ENCODE measurements at places on chromosomes 3 and 15.

DNA sequence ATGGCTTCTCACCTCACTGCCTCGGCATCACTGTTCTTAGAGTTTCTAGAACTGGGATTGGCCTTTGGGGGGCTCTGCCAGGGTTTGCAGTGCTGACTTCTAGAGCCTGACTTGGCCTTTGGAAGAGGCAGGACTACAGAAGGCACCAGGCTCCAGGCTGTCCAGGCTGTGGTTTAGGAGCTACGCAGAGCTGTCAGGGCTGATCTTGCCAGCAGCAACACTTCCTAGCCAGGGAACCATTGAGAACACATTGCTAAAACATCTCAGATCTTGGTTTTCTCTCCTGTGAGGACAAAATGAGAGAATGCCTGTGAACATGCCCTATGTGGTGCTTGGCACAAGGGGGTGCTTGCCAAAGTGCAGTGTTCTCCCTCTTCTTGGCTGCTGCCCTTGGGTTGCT, 34.6 kb upstream of the APEH start:
- DNase-seq, result no peak

DNA sequence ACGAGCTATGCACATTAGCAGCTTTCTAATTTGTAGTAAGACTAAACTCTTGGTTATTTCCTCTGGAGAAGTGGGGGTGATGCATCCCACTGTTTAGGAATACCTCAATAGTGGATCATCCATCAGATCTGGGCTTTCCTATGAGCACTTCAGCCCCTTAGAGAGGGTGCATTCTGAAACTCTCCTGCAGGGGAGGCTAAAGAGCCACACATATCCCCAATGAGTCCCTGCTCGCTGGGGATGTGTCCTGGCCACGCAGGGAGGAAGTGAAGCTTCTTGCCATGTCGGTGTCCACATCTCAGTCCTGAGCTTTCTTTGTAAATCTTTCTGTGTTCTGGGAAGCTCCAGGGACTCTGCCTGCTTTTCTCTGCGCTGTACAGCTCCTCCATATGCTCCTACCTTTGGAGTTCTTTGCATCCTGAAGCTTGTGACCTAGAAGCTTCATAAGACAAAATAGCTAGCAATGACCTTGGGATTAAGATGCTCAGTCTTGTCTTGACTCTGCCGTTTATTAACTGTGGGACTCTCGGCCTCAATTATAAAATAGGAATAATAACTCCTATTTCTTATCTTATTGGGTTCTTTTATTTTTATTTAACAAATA, 28.3 kb upstream of the MASP1 start:
- no peak for DNase-seq

- no peak for DNase-seq
These were observed 20.0 kb downstream of the MEIS2 start for GRCh38 chr15:37080261-37080921.

DNA sequence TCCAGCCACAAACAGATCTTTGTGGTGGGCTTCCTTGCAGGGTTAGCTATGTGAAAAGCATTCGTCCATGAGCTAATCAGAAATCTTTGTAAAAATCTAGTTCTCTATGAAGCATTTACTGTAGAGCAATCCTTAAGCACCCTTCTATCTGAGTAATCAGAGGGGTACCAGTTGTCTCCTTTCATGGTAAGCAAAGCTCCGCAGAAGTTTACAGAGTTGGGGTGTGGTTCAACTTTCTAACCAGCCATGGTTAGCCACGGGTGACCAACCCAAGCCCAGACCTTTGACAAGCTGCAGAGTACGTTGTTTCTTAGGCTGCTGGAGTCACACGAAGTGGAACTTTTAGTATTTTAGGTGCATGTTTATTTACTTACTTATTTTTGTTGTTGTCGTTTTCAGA, 77.4 kb downstream of the FLNB start:
- DNase-seq, result no peak

DNA sequence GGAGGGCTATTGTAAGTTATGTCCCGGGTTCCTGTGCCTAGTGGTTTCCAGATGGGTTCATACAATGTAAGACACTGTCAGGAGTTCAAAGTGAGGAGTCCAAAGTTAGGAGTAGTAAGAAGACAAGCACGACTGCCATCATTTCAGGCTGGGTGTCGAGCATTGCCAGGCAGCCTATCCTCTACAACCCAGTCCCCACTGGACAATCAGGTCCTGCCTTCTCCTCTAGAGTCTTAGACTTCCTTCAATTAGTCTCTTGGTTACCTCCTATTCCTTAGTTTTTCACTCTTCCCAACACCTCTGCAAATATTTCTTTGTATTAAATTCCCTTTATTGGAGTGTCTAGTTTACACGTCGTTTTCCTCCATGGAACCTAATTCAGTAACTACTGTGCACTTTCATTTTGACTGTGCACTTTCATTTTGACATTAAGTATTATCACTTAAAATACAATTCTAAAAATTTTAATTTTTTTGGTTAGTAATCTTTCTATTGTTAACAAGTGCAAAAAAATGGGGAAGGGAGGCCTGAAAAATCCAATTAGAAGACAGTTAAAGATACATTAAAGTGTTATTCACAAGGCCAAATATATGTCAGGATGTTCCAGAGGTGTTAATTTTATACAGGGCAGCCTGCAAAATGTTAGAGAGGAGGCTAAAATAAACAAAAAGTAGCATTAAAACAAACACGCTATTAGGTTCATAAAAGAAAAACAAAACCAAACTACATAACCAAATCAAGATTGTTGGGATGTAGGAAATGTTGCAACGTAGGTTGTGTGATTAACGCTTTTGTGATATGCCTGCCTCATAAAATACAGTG, 155.3 kb downstream of the TBL1XR1 start:
- DNase-seq, result no peak

GRCh38 chr3:37228749-37229148, 54.4 kb upstream of the LRRFIP2 start:
- no peak for DNase-seq

DNA sequence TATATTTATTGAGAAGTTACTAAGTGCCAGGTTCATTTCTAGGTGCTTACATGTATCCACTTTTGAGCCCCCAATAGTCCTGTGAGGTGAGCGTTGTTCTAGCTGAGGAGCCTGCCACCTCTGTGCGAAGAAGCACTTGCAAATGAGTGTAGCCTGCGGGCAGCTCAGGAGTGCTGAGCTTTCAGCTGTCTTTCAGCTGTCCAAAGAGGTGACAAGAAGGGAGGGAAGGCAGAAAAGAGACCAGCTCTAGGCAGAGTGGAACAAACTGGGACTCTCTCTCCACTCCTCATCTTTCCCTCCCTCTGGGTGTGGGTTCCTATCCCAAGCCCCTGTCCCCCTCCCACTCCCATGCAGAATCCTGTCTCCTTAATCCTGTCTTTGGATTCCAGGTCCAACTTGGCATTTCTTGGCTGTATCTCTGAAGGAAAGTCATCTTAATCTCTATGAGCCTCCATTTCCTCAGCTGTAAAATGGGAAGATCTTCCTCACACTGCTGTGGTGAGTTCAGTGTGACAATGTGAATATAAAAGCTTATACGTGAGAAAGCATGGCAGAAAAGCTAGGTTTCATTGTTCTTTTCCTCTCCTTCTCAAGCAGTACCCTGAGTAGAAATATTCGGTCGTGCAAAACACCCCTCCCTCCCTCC, 6.7 kb upstream of the SRP14 start:
- no peak for DNase-seq

DNA sequence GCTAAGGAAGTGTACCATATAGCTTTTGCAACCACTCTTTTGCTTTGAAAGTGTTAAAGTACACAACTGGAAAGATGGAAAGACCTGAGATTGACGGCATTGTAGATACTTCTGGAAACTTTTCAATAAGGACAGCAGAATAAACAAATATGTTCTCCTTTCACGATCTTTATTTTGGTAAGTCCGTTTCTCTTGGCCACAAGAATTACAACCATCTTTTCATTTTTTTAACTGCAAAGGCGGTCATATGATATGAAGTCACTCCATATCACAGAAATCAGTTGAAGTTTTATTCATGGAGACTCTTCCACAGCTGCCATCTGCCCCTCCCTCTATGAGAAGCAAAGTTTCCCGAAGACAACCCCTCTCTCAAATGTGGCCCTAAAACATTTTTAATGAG, 303.4 kb upstream of the ICE2 start:
- DNase-seq, result no peak

GRCh38 chr3:142560118-142560517, 18.4 kb downstream of the ATR start:
- no peak for DNase-seq

DNA sequence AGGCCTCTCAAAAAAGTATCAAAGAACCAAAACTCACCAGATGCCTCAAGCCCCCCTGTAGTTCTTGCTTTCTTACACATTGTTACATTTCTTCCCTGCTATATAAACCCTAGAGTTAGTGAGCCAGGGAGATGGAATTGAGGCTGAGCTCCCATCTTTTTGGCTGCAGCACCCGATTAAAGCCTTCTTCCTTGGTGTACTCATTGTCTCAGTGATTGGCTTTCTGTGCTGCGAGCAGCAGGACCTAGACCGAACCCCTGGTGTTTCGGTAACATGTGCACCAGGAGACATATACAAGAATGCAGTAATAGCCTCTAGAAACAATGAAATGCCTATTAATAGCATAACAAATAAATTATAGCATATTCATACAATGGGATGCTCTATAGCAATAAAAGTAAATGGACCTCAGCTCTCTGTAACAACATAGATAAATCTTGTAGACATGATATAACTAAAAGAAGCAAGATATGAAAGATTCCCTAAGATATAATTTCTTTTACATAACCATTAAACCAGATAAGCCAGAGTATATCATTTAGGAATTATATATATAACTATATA, 174.0 kb downstream of the NEK11 start:
- no peak for DNase-seq

DNA sequence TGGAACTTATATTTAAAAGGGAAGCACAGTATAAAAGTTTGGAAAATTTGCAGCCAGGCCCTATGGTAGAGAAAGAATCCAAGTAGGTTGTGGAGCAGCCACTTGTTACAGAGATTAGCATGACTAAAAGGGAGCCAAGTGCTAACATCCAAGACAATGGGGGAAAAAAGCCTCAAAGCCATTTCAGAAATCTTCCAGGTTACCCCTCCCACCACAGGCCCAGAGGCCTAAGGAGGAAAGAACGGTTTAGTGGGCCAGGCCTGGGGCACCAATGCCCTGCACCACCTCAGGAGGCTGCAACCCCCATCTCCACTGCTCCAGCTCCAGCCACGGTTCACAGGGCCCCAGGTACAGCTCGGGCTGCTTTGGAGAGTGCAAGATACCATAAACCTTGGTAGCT, 69.9 kb downstream of the IGF2BP2 start:
- DNase-seq, result no peak

DNA sequence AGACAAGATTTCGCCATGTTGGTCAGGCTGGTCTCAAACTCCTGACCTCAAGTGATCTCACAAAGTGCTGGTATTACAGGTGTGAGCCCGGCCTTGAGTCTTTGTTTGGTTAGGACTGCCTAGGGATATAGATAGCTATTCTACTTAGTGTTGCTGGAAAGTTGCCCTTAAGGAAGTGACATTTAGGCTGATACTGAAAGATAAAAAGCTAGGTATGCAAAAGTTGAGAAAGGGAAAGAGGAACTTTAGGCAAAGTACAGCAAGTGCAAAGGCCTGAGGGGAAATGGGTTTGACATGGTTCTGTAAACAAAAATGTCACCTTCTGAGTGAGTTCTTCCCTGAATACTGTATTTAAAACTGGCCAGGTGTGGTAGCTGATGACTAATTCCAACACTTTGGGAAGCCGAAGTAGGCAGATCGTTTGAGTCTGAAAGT, 111.5 kb downstream of the ZNF609 start:
- DNase-seq, result no peak

DNA sequence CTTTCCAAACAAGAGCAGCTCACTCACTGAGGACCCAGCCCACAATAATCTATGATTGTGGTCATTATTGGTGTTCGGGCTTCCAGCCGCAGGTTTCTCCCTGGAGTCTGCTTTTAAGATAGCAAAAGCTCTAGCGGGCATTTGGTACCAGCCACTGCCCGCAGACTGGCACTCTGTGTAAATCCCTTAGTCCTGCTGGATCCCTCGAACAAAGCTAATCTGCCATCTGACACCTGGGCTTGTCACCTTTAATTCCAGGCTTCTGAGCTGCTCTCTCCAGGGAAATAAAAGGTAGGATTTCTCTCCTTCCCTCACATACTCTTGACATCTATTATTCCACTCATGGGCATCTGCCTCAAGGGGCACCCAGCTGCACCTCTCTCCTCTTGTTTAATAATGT, 158.7 kb downstream of the PDCD6IP start:
- no peak for DNase-seq

DNA sequence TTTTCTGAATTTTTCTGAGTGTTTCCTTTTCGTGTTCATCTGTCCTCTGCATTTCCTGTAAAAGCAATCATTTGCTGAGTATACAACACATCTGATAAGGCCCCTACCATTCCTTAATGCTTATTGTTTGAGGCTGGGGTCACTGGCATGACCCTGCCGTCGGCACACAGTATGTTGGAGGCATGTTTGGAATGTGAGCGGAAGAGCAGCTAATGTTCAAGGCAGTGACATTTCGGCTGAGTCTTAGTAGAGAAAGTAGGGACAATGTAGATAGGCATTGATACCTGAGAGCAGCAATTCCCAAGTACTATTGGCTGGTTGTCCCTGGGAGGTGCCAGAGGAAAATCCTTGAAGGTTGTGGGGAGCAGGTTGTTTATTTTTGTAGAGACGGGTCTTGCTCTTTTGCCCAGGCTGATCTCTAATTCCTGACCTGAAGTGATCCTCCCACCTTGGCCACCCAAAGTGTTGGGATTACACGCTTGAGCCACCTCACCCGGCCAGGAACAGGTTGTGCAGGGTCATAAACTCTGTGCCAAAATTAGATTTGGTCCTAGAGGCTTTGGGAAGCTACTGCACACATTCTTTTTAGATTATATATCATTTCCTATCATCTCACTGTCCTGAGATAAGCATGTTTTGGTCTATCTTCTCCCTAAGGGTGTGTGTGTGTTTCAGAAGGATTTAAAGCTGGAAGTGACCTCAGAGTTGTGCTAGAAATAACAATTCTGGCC, 13.5 kb downstream of the PTPN23 start:
- no peak for DNase-seq

- no peak for DNase-seq
These were observed 33.2 kb upstream of the CAPN7 start for GRCh38 chr3:15172806-15173205.

DNA sequence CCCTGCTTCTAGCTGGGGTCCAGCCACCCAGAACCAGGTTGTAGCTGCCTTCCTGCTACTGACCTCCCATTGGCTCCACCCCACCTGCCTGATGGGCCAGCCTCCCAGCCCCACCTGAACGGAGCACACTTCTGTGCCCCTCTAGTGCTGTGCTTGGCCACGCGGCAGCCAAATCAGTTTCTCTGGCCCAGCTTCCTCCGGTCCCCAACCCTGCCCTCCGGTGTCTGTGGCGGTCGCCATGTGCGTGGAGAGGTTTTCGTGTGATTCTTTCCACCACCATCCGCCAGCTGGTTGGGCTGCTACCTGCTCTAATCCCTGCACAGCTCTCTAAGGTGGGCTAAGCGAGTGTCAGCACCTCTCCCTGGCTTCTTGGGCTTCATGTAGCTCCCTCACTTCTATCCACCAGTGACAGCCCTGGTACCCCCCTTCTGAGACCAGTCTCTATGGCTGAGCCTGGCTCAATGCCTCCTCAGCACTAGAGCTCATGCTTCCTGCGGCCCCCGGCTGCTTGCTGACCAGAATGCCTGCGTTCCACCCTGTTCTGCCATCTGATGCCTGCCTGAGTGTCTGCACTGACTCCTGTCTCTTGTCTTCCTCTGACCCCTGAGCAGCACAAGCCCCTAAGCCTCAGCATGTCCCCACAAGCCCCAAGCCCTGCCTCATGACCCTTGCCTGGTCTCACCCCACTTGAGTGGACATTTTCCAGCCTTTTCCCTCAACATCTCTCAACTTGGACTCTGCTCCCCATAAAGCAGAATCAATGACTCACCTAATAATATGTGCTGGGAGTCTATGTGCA, 23.2 kb upstream of the MAGEF1 start:
- DNase-seq, result no peak
